ENCODE measurements at places on chromosomes 16 and 17. TPM values are rescaled to one million over a fixed set of nuclear protein-coding genes. Genes with fewer than 3 reads are reported as not detected.

The KCNJ2 gene
- total RNA-seq, result 7.5 TPM

DNA sequence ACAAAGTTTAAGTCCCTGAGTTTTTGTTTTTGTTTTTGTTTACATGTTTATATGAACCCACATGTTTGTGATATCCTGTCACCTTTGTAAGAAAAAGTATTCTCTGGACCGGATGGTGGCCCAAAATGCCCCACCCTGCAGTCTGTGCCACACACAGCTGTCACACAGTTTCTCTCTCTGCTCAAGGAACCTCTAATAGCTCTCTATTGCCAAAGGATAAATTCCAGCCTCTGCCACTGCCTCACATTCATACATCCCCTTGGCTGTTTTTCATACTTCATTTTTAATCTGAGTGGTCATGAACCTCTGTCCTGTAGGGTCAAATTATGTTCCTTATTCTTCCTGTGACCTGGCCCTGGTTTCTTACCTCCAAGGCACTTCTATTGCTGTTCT, 520.3 kb upstream of the CDH5 start:
- DNase-seq, result no peak

DNA sequence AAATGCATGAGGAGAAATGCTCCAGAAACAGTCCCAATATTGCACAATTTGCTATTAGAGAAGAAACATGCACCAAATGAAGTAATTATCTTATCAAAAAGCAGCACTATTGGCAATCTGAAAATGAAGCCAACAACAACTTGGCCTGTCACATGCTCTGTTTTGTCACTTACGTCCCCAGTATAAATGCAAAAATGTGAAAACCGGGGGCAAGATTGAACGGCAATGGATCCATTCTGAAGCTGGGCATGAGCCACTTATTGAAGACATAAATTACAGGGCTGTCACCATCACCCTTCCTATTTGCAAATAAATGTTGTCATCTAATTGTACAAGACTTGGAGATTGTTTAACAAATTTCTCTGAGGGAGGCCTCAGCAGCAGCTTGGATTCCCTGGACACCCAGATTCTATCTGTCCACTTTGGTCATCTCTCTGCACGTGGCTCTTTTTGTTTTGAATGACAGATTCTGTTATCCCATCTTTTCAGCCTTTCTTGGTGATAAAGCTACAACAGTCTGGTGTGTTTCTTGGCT, 180.2 kb upstream of the CDH5 start:
- DNase-seq, result no peak

GRCh38 chr17:51064061-51064735, 56.5 kb downstream of the SPAG9 start:
- DNase-seq, result no peak

The PYY gene
- total RNA-seq, result 3.5 TPM

GRCh38 chr16:83840060-83840617, 32.4 kb downstream of the HSBP1 start:
- no peak for DNase-seq

The MC1R gene
- total RNA-seq, result 3.8 TPM

DNA sequence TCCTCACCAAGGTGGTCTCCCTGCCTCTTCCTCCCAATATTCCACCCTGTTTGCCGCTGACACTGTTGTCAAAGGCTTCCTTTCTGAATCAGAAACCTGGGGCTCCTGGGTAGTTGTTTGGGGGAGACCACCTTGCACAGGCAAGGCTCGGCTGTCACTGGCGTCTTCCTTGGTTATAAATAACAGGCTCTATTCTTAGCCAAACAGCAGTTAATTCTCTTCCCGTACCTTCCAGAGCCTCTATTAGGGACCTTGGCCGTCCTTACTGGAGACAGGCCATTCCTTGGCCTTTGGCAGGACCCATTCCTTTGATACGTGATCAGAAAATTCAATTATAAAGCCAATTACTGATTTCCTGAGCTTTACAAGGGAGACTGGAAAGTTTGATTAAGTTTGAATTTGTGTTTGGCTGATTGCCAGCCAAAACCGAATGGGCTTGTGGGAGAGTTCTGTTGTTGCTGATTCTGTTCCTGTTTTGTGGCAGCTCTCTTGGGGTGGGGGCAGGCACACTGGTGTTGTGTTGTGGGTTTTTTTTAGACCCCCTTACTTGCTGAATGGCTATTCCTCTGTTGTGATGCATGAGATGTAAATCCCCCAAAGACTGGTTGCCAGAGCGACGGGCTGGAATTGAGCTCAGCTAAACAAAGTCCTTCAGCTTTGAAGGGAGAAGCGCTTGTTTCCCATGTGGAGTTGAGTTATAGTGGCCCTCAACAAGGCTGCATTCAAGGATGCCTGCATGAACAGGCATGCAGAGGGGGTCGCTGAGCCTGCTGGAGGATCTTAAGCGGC, 104.6 kb downstream of the GNAO1 start:
- no peak for DNase-seq

The PRSS53 gene
- 5.1 TPM for total RNA-seq

- no peak for DNase-seq
These were observed 67.5 kb downstream of the GNAO1 start for GRCh38 chr16:56258508-56259424.

DNA sequence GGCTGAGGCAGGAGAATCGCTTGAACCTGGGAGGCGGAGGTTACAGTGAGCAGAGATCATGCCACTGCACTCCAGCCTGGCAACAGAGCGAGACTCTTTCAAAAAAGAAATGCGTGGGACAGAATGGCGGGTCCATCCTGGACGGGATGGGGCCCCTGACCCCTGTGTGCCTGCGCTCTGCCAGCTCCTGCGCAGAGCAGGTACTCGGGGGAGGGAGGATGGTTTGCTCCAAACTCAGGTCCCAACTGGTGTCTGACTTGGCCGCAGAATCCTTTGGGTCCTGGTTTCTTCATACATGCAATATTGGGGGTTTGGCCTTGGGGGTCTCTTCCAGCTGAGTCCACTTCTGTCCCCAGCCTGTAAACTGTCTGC, 10.4 kb downstream of the CHMP6 start:
- DNase-seq, result no peak

The ZNF385C gene
- 1.7 TPM for total RNA-seq

DNA sequence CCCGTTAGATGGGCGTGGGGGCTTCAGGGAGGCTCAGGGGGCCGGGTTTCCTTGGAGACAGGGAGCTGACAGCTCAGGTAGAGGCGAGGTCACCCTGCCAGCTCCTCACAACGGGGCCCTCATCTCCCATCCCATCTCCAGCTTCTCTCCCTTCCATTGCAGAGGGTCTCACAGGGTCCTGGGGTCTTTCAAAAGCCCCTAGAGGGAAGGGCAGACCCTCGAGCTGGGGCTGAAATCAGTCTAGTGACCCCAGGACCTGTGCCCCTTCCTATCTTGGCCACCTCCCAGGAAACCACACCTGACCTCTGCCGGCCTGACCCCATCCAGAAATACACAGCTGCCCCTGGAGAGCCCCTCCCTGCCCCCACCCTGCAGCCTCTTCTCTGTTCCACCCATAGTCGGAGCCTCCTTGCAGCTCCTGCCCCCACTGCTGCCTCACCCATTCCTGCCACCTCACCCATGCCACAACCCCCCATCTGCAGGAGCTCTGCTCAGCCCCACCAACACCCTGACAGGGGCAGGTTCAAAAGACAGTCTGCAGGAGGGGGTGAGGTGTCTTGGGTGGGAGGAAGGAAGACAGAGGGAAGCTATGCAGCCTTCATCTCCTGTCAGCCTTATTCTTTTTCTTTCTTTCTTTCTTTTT, 23.4 kb downstream of the PIK3R5 start:
- peak; percentile 54 for DNase-seq

The KRTAP9-4 gene
- total RNA-seq, result not detected

GRCh38 chr17:45376171-45377005, 56.3 kb downstream of the ARHGAP27 start:
- DNase-seq, result no peak

The SPATA32 gene
- total RNA-seq, result not detected

The BAIAP3 gene
- 5.0 TPM for total RNA-seq

- DNase-seq, result no peak
These were observed 2.4 kb downstream of the EVI2A start for GRCh38 chr17:31318851-31319661.

The EPOP gene
- total RNA-seq, result 11.0 TPM

DNA sequence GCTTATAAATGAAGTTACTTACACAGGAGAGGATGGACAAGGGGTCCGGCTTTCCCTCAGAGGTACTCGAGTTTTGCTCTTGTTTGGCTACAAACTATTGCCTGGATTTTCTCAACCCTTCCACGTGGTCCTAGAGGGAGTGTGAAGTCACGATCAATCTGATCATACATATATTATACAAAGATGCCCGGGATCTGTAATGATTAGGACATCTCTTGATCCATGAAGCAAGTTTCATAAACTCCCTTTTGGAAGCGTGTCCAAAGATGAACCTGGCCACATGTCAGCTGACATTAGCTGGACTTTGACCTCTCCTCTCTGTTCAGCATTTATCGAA, 2.3 kb upstream of the CDH11 start:
- no peak for DNase-seq

GRCh38 chr16:79185711-79186110, 414.8 kb downstream of the MAF start:
- no peak for DNase-seq

- no peak for DNase-seq
These were observed 2.3 kb upstream of the ARMC5 start for GRCh38 chr16:31456988-31457360.

Data from type B pancreatic cell (in vitro differentiated cells).